ENCODE measurements at places on chromosomes 5 and 9.

- DNase-seq = no peak
Observed at GRCh38 chr5:72012906-72013305, 94.4 kb upstream of the MAP1B start.

GRCh38 chr9:112020680-112021596 is 124.3 kb downstream of the UGCG start:
- no peak for DNase-seq

DNA sequence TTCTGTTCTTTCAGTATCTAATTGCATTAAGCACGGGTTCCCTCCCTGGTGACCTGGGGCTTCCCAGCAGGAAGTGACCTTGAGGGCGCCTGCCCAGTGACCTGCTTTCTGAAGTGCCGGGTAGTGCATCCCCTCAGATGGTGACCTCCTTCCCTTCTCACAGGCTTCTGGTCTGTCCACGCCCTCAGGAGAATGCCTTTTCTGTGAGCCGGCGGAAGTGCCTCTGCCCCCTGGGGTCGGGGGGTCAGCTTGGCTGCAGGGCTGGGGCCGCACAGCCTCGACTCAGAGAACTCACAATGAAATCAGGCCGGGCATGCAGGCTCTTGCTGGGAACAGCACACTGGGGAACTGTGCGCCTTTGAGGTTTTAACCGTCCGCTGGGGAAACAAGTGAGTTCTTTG is 124.5 kb upstream of the PHYKPL start:
- no peak for DNase-seq

DNA sequence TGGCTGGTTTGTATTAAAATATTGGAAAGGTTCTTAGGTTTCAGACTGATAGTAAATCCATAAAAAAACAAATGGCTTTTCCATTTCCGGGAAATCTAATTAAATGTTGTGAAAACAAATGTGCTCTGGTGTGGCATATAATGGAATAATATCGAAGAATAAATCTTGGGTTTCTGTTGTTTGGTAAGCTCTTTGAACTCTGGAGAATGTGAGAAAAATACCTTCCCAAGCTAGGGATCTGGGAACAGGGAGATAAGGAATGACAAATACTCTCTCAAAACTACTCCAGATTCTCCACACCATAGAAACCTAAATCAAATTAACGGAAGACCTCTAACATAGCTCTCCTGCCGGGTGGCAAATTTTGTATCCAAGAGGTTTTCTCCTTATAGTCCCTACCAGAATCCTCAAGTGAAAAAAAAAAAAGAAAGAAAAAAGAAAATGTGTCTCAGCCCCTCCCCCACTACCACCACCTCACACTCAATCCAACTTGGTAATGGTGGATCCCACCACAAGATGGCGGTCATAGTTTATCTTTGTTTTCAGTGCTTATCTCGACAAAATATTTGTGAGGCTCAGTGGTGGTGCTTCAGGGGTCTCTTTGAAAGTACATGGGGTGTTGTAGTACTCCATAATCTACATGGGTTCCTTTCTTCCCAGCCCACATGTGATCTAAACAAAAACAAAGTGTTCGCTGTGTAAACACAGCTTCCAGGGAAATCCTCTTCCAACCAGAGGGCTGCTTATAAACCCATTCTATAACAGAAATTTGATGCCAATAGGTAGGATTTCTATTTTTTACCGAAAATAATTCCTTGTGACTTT is 54.5 kb upstream of the FST start:
- DNase-seq = no peak

DNA sequence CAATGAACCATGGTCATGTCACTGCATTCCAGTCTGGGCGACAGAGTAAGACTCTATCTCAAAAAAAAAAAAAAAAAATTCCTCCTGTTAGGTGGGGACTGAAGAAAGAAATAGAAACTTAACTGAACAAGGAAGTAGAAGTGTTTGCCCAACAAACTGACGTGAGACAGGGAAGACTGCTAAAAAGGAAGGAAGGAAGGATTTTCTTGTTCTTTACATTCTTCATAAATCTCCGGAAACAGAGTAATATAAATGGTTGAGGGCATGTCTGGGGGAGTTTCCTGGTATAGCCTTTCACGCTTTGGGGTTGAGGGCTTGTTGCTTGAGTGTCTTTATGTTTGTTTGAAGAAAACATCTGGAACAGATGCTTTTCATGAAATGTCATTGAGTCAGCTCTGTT is 3.1 kb downstream of the TOR1B start:
- no peak for DNase-seq

GRCh38 chr5:65882278-65882677 is 44.1 kb upstream of the ERBIN start:
- no peak for DNase-seq

GRCh38 chr5:138647261-138647788 is 72.1 kb upstream of the HSPA9 start:
- no peak for DNase-seq

GRCh38 chr9:116020146-116020545 is 133.4 kb upstream of the PAPPA start:
- DNase-seq = no peak

GRCh38 chr9:12808569-12808968 is 33.7 kb downstream of the LURAP1L start:
- no peak for DNase-seq

GRCh38 chr5:160427607-160428006 is 6.0 kb downstream of the PTTG1 start:
- no peak for DNase-seq

GRCh38 chr5:37251665-37252064 is 2.5 kb upstream of the CPLANE1 start:
- DNase-seq = no peak

- DNase-seq = no peak
Observed at GRCh38 chr9:100229136-100229535, 123.6 kb downstream of the TEX10 start.

GRCh38 chr9:31730398-31730797 is 654.0 kb upstream of the ACO1 start:
- no peak for DNase-seq

- no peak for DNase-seq
Observed at GRCh38 chr5:143402553-143403333, 743 bp downstream of the NR3C1 start.

GRCh38 chr5:15463231-15463980 is 36.6 kb upstream of the FBXL7 start:
- DNase-seq = peak; percentile 5

DNA sequence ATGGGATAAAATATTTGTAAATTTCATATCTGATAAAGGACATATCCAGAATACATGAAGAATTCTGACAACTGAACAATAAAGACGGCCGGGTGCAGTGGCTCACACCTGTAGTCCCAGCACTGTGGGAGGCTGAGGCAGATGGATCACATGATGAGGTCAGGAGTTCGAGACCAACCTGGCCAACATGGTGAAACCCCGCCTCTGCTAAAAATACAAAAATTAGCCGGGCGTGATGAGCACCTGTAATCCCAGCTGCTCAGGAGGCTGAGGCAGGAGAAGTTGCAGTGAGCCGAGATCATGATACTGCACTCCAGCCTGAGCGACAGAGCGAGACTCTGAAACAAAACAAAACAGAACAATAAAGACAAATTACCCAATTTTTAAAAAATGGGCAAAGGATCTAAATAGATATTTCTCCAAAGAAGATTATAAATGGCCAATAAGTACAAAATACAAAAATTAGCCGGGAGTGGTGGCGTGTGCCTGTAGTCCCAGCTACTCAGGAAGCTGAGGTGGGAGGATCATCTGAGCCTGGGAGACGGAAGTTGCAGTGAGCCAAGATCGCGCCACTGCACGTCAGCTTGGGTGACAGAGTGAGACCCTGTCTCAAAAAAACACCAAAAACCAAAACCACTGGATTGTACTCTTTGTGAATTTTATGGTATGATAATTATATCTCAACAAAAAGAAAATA is 9.6 kb upstream of the NSD1 start:
- DNase-seq = no peak

GRCh38 chr9:134494905-134495304 is 146.7 kb upstream of the COL5A1 start:
- no peak for DNase-seq

DNA sequence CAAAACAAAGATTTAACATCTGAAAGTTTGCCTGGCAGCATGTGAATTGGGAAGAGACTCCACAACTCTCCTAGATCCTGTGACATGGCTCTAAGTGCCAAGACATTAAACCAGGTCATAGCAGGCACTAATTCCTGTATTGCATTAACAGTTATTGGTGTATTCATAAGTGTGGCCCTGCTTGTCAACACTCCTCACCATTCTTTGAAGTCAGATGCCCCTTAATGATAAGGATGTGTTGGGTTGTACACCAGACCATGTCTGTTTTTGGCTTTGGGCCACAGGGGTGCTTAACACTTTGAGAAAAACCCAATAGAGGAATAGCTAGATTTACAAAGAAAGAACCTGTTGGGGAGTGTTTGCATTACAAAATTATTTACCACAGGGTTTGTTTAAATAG is 43.4 kb upstream of the PDE8B start:
- DNase-seq = no peak

GRCh38 chr5:176653401-176654385 is 6.4 kb downstream of the TSPAN17 start:
- no peak for DNase-seq

- no peak for DNase-seq
Observed at GRCh38 chr5:35884773-35885172, 28.1 kb downstream of the IL7R start.
